ENCODE measurements at places on chromosomes 12 and 14. TPM values are rescaled to one million over a fixed set of nuclear protein-coding genes. Genes with fewer than 3 reads are reported as not detected.

FAM234B gene
- total RNA-seq: 4.8 TPM

RACGAP1 gene
- 73.6 TPM for total RNA-seq

BIN2 gene
- 0.20 TPM for total RNA-seq

NPAS3 gene
- total RNA-seq: not detected
